ENCODE measurements at places on chromosomes 3 and 15.

DNA sequence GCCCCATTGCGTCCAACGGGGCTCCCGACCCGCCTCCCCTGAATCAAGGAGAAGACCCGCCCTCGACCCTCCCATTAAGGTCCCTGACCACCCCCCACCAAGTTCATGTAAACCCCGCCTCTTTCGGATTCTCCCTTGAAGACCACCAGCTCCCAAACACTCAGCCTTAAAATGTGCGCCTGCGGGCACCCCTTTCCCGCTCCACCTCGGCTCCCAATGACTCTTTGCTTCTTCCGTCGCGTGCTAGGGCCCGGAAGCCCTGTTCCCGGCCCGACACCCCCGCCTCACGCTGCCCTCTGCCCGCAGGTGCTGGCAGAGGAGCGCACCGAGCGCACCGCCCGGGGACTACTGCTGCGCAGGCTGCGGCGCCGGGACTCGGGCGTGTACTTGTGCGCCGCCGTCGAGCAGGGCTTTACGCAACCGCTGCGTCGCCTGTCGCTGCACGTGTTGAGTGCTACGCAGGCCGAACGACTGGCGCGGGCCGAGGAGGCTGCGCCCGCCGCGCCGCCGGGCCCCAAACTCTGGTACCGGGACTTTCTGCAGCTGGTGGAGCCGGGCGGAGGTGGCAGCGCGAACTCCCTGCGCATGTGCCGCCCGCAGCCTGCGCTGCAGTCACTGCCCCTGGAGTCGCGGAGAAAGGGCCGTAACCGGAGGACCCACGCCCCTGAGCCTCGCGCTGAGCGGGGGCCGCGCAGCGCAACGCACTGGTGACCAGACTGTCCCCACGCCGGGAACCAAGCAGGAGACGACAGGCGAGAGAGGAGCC is 2.7 kb upstream of the LSMEM2 start:
- no peak for DNase-seq

GRCh38 chr15:72379856-72380430 is 4.1 kb upstream of the HEXA start:
- DNase-seq: peak; percentile 81

DNA sequence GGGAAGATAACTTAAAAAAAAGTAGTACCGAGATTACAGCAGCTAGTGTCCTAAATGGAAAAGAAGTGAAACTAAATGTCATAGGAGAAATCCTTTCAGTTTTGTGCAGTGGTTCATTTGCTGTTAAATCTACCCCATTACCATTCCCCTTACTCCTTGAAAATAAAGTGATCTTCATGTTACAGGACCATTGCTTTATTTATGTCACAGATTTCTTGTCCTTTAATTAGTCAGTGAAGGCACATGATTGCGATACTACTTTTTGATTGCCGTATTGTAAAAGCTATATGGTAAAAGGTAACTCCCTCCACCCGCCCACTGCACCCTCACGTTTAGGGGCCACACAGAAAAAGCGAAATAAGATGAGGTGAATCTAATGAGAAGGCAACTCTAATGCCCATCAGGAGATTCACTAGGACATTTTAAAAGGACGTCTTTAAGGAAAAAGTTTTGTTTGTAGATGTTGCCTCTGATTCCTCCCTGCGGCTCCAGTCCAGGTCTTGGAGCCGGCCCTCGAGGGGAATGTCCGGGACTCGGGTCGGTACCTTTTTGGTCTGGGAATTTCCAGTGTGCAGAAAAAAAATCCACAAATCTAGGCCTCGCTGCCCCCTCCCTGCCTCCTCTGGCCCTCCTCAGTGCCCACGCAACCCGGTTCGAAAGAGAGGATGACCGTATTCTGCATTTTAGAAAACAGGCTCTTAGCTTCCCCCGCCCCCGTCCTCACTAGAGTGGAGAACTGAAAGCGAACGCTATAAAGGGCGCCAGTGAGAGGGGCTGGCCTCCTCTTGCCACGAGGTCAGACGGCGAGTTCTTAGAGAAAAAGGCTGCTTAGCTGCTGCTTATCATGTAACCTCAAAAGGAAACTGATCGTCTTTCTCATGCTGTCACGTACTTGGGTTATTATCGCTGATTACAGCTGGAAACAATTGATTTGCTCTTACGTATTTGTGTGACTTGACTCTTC is 21.8 kb upstream of the NFKBIZ start:
- DNase-seq: peak; percentile 87

- no peak for DNase-seq
These were observed 148.8 kb upstream of the NUDT16 start for GRCh38 chr3:131232711-131233267.

DNA sequence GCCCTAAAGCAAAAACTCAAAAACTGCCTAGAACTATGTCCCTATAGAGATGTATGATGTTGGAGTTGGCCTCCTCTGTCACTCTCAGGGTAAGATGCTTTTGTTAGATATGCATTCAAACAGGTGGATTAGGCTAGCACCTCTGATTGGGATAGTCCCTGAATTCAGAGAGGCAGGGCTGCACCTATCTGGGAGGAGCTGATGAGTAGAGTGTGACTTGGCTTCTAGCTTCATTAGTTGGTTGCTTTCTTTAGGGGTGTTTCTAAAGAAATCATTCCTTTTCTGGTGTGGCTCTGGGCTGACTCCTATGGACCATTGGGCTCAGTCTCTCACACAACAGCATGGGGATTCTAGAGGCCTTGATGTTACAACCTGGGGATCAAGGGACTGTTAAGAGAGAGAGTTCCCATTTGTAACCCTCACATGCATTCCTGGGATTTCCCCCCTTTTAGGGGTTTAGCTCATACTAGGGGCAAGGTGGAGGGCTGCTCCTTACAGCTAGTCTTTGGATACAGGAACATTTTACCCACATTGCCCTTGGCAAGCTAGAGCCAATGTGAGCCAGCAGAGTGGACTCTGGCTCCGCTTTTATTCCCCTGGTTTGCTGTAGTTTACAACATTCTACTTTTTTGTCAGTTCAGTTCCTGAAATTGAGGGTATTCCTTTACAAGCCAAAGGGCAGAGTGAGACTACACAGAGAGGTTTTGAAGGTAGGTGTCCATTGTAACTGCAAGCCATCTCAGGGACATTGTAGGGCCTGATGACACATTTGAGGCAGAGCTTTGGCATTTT is 7.5 kb downstream of the ZNF592 start:
- DNase-seq: no peak

DNA sequence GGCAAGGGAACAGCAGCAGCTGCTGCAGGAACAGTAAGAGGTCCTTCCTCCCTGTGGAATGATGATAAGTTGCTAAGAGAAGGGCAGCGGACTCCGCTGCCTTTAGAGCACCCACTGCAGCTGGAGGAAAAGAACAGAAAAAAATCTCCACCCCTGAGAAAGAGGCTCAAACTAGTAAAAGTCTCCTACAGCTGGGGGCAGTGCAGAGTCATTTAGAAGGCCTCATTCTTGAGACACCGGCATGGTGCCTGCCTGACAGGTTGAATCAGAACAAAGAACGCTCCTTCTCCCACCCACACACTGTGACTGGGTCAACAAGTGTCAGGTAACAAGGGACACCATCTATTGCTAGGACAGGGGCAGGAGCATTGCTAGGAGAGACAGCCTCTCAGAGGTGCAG is 188.4 kb downstream of the ABHD5 start:
- peak; percentile 21 for DNase-seq

GRCh38 chr3:158522221-158523136 is 48.5 kb upstream of the MLF1 start:
- no peak for DNase-seq

GRCh38 chr15:96171853-96172296 is 158.6 kb upstream of the NR2F2 start:
- no peak for DNase-seq

GRCh38 chr3:56147354-56147753 is 320.9 kb downstream of the ERC2 start:
- DNase-seq: no peak

DNA sequence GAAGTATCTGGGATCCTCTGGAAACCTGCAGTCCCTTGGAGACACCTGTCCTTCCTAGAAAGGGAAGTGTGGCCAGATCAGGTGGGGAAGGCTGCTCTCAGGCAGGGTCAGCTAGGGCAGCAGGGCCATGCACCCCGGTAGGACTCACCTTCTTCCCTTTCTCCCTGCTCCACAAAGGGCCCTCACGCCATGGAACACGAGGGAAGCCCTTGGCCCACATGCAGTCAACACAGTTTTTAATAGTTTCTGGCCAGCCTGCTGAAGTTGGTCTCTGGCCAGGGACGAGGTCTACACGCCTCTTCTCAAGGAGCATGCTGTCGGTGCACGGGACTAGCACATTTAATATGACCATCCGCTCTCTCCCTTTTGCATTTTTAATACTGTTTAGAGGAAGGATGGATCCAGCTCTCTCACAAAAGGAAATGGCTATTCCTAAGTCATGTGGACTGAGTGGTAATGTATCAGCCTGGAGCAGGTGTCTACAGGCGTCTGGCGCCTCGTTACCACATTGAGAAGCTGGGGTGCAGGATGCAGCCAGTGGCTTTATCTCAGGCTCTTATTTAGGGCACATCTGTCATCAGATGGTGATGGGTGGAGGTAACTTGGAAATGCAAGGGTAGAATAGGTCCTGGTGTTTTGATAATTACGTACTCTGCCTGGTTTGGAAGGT is 153.9 kb downstream of the KLF13 start:
- no peak for DNase-seq

GRCh38 chr3:77372634-77373346 is 332.9 kb downstream of the ROBO2 start:
- no peak for DNase-seq

- peak; percentile 81 for DNase-seq
These were observed 73.3 kb downstream of the SYNPR start for GRCh38 chr3:63351159-63352007.

GRCh38 chr15:43918717-43919116 is 91.9 kb downstream of the WDR76 start:
- DNase-seq: no peak

GRCh38 chr3:20905210-20905805 is 719.3 kb upstream of the SGO1 start:
- DNase-seq: no peak

DNA sequence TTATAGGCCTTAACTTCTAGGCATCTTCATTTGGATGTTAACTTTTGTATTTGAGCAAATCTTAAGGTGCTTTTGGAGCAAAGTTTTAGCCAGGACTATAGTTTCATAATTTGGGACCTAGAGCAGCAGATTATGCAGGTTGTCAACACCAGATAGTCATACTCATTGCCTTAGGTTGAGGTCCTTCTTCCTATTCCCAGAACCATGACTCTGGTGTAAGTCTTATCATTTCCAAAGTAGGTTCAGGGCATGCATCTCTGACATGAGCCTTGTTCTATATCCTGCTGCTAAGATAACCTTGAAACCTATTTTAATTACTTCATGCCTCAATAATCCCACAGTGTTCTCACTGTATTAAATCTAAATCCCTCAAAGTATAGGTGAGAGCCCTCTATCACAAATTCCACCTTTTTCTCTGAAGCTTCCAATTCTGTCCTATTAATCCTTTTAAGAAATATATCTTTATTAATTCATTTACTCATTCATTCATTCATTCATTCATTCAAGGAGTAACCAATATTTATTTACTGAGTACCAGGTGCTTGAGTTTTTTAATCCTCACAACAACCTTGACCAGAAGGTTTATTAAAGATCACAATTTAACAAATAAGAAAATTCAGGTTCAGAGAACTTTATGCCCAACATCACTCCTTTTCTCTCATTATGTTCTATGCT is 2.7 kb upstream of the FNDC3B start:
- DNase-seq: no peak

- DNase-seq: no peak
These were observed 576 bp upstream of the MB21D2 start for GRCh38 chr3:192918275-192918588.

- peak; percentile 98 for DNase-seq
These were observed 75.0 kb downstream of the FEM1B start for GRCh38 chr15:68352401-68353062.

DNA sequence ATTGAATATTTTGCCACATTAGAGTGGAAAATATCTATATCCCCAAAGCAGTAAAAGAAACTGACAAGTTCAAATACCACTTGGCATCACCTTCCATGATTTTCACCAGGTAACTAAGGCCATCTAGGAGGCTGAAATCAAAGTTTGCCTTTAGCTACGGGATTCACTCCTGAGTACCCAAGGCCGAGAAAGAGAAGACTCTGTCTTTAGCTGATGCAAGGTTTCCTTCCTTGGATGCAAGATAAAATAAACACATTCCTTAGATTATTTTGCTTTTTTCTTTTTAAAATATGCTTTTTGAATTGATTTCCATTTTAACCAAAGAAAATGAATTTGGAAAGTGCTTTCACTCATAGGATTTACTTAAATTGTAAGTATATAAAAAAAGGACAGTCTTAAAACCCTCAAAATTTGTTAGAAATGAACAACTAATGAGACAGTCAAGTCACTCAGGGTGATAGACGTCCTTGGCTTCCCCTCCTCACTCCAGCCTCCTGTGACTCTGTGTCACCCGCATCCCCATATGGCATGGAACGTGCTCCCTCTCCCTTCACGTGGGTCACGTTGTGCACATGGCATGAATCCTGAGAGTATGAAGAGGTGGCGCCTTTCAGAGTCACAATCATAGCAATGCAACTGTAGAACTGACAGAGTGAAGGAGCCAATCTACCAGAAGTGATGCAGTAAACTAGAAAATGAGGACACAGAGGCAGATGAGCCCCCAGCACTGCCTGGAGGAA is 148.4 kb downstream of the RTP4 start:
- DNase-seq: no peak

DNA sequence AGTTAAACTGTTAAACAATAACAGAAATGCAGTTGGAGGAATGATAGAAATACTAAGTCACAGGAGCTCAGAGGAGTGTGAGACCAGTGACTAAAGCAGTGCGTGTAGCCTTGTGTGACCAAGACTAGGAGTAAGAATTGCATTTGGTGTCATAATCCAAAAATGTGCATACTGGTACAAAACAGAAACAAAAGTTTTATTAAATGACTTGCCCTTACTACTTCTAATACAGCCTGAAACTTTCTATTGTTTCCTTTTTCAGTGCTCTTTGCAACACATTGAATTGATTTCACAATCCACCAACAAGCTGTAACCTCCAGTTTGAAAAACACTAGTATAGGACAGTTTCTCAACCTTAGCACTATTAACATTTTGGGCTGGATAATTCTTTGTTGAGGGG is 17.1 kb downstream of the SNX1 start:
- no peak for DNase-seq

- no peak for DNase-seq
These were observed 7.6 kb downstream of the MFGE8 start for GRCh38 chr15:88905576-88905975.

- DNase-seq: peak; percentile 86
These were observed 49.1 kb downstream of the CA12 start for GRCh38 chr15:63332367-63333124.

DNA sequence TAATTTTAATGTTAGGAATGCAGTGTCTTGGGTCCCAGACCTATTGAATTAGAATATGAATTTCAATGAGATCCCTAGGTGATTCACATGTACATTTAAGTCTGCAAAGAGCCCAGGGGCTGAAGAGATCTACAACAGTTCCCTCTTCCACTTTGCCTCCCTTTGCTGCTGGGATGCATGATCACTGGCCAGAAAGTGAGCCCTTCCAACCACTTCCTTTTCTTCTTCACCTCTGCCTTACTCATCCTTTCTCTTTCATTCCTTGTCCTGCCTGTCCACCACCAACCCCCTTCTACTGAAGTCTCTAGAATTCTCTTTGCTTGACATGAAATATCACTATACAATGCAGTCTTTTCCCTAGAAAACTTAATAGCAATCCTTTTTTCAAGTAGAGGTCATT is 222.4 kb upstream of the LRIG1 start:
- no peak for DNase-seq
